CD14-positive monocyte (primary cell): ENCODE measurements at places on chromosomes 12 and 14. TPM values are rescaled to one million over a fixed set of nuclear protein-coding genes. Genes with fewer than 3 reads are reported as not detected.

GRCh38 chr12:93115198-93115601 lies 186.1 kb upstream of the EEA1 start:
- DNase-seq, result no peak

- DNase-seq, result no peak
These were observed 106.0 kb upstream of the RTL1 start for GRCh38 chr14:101009531-101009930.

DNA sequence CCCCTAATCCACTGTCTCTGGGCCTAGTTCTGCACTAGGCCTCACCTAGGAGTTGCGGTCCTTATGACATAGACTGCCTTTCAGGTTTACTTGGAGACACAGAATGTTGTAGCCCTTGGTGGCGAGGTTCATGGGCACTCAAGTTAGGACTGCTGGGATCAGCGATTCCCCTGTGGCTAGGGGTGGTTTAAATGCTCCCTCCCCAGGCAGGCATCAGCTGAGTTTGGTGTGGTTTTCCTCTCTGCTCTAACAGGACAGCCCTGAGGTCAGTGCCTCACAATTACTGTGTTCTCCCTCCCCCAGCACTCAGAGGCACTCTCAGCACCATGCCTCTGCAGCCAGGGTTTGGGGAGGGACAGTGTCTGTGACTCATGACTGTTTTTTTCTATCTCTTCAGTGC lies 22.2 kb upstream of the RDH16 start:
- no peak for DNase-seq

KLRC1 gene
- polyA plus RNA-seq, result not detected in 2 replicates

FAM90A1 gene
- polyA plus RNA-seq, result not detected
